NCI-H1105 (cell line): ENCODE measurements at places on chromosomes 4 and X.

DNA sequence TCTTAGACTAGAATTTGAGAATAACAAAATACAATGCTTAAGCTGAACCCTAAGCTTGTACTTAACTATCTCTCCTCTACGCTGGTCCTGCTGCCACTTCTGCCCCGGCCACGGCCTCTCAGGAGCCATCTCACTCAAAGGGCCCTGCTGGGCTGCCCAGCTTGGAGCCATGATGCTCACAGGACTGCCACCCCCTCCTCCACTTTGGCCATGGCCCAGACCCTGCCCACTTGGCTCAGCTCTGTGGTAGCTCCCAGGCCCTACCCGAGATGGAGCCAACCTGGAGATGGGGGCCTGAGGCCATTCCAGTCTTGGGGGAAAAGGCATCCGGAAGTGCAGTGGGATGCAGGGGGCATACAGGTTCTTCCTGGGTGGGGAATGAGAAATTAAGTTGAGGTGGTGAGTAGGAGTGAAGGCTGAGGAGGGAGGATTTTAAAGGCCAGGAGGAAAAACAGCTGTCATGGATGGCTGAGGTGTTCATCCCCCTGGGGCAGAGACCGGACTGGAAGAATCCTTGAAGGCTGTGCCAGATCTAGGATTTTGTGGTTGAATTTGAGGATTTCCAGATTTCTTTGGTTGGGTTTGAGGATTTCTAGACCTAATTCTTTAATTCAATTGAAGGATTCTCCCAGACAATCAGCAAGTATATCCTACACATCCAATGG lies 824 bp downstream of the SASH3 start:
- DNase-seq: no peak

DNA sequence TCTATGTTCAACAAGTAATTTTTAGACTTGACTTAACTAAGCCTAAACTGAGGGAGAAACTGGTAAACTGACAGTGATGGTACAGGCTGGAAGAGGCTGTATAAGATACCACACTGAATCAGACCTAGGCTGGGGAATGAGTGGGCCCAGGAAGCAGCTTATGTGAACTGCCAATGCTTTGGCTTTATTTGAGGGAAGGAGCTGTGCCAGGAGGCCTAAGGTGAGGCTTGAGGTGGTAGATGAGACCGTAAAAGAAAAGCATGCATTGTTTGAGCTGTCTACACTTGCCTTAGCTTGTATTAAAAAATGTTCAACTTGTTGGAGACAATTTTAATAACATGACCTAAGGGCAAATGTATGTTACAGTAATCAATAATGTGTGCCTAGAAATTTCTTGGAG lies 96.2 kb downstream of the RS1 start:
- no peak for DNase-seq

- DNase-seq: peak; percentile 57
Observed at GRCh38 chrX:39336671-39337311, 535.5 kb downstream of the MID1IP1 start.

DNA sequence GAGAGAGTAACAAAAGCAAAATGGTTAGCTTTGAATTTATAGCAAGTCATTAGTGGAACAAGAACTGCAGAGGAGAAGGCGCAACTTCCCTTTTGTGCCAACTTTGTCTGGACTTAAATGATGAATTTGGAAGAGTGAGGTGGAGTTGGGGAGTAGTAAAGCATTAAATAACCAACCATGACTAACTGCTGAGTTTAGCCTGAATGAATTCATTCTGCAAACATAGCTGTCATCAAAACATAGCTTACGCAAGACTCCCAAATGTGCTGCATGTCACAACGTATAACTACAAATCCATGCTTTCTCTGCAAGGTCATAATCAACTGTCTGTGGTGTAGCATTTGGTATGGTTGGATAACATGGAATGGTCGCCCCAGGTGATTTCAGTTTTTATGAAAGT lies 75.9 kb upstream of the RPL34 start:
- DNase-seq: no peak

DNA sequence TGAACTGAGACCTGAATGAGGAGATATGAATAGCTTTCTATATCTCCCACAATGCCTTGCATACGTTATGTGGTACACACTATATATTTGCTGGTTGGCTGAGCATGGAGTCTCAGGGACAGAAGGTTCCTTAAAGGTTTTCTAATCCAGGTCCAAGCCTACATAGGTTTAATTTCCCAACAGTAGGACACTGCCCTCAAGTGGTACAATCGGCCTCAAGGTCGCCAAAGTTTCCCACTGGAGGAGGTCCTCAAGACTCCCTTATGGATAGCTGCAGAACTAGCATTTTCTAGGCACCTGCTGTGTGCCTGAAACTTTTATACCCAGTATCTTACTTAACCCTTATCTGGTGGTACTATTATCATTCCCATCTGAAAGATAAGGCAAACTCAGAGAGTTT lies 21.0 kb upstream of the EFNB1 start:
- no peak for DNase-seq

DNA sequence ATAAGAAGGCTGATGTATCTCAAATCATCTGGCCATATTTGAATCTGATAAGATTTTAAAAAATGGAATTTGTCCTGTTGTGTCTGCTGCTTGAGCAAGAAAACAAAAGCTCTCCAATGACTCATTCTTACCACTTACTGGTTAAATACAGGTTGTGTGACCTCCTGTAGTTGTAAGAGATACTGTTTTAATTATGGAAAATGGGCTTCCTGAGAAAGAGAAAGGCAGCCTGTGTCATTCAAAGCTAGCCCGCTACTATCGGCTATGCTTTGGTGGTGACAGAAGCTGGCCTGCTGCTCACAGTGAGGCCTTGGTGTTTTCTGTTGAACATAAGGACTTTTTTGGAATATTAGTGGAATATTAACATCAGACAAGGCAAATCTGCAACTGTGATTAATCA lies 1722.1 kb upstream of the PCDH10 start:
- DNase-seq: no peak

DNA sequence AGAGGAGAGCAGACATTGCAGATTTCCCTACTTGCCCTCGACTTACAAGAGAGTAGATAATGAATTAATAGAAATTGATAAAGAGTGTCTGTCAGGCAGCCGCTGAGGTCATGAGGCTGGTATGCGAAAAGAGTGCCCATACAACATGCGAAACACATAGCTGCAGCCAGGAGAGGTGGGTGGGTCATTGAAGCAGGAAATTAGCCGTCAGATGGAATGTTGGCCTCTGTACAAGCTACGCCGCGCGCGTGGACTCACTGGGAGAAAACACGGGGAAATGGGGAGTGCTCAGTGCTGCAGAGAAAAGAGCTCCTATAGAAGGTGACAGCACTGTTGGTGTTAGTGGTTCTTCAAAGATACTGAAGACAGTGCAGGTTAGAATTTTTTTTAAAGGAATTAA lies 125.1 kb downstream of the RAPGEF2 start:
- DNase-seq: no peak

GRCh38 chr4:11842620-11843263 lies 414.0 kb upstream of the HS3ST1 start:
- DNase-seq: no peak

GRCh38 chrX:153662266-153662665 lies 11.3 kb downstream of the PNCK start:
- DNase-seq: no peak

GRCh38 chr4:31391976-31392375 lies 671.8 kb downstream of the PCDH7 start:
- DNase-seq: no peak

DNA sequence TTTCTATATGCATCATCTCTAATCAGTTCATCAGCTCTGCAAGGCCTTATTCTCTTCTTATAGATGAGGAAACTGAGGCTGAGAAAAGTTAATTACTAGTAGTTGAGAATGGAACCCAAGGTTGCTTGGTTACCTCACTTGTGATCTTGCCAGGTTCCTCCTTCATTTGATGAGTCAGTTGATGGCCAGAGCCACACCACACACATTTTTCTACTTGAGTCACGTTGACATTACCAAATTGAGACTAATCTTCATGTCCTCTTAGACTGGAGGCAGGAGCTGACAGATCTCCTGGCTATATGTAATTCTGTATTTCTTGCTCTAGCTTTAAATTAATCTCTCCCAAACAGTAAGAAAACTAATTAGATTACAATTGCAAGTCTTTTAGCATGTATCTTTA lies 428.4 kb downstream of the AFF2 start:
- no peak for DNase-seq

- no peak for DNase-seq
Observed at GRCh38 chr4:1795299-1796195, 2.5 kb downstream of the FGFR3 start.

GRCh38 chrX:121114691-121115090 lies 67.3 kb downstream of the GLUD2 start:
- DNase-seq: no peak

DNA sequence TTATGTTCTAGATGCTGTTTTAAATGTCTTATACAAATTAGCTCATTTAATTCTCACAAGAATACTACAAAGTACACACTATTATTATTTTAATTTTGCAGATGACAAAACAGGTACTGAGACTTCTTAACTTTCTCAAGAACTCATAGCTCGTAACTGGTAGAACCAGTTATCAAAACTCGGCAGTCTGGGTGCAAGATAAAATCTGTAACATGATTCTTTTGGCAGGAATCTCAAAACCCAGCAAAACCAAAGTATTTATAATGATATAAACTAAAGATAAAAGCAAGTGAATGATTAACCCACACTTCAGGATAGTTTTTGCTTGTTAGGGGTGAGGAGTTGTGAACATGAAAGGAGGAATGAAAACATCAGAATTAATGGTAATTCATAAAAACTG lies 27.6 kb downstream of the CLNK start:
- DNase-seq: no peak

- DNase-seq: no peak
Observed at GRCh38 chr4:106868381-106869035, 167.6 kb downstream of the DKK2 start.

DNA sequence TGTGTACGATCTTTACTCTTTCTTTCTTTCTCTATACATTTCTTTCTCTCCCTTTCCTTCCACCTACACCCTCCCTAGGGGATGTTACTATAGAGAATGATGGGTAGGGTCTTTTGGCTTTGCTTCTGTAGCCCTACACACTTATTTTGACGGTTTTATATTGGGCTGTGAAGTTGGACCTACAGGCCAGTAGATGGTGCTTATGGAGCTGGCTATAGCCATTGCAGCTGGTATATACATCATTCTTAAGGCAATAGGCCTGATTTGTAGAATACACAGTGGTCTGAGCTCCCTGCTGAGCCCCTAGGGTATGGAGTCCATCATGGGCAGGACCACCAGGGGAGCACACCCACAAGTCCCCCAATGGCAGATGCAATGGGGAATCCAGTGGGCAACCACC lies 1869.7 kb downstream of the STIM2 start:
- DNase-seq: no peak

GRCh38 chrX:78997870-78998558 lies 52.8 kb downstream of the P2RY10 start:
- DNase-seq: no peak

DNA sequence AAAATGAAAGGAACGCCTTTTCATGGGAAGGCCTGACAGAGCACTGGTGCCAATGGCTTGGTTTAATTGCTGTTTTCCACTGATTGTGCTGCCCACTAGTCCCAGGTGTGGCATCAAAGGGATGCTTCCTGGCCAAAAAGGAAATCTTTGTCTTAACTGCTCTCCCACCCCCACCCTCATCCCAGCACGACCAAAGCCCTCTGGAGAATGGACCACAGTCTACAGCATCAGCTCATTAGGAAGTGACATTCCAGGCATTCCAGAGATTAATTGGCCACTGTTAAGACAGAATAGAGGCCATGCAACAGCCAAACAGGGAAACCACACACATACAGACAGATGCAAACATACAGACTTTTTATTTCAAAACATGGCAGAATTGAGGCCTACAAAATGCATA lies 143.2 kb downstream of the LHFPL1 start:
- DNase-seq: no peak

DNA sequence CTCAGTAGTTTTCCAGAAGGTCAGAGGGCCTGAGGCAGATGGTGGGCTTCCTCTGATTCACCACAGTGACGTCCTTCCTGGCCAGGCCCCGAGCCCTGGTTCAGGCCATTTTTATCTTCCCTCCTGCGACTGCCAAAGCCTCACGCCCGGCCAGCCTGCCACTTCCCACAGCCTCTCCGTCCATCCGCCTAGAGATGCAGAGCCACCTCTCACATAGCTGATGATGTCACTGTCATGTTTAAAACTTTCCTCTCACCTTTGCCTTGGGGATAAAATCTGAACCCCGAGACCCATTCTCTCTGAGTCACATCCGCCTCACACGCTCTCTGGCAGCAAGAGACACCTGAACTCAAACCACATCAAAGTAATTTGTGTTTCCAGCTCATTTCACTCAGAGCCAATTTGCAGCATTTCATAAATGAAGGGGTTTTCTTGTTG lies 175.3 kb downstream of the QDPR start:
- no peak for DNase-seq

DNA sequence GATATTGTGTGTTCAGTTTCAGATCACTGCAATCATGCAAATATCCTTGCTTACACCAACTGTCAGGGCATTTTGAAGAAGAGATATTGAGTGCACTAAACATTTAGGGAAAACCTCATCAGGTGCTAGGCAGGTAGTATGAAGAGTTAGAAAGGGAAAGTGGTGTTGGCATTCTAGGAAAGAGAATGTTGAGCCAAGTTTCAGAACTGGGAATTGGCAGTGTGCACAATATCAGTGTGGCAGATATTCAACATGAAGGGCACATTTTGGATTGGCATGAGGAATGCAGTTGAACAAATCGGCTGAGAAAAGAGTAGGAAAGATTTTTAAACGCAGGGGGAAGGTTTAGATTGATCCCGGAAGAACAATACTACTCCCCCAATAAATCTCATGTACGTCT lies 43.4 kb upstream of the SMAD1 start:
- DNase-seq: no peak

DNA sequence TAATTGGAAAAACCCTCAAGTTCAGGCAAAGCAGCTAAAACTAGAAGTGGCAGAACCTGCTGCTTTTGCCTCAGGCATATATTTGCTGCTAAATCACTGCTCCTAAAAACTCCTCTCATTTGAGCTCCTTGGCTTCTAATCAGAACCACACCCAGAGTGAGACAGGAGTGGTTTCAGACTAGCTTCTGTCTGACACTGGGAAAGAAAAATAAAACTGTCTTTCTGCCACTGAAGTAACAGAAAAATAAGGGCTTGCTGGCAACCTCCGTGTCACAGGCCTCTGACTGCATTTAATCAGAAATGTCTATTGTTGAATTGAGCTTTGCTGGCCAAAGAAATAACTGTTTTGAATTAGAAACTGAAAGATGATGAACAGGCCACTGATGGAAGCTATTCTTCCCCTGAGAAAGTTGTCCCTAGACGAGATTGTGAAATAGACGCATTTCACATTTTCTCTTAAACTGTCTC lies 52.1 kb upstream of the RAP2C start:
- DNase-seq: no peak

DNA sequence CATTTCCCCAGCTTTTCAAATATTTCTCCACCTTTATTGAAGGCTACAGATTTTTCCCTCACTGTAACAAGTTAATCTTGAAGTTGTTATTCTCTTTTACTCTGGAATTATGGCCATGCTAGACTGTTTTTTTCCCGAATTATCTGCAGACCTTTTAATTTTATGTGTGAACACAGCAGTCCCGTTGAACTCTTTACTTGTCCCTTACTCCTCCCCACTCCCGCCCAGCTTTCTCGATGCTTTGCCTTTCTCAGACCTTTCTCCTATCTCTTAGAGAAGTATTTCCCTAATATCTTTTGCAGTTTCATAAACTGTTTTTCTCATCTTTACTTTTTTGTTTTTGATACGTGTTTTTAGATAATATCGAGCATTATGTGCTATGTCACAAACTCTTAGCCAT lies 776 bp downstream of the CEP44 start:
- DNase-seq: no peak
